HS-5 (cell line): ENCODE measurements at places on chromosomes 5 and 9.

DNA sequence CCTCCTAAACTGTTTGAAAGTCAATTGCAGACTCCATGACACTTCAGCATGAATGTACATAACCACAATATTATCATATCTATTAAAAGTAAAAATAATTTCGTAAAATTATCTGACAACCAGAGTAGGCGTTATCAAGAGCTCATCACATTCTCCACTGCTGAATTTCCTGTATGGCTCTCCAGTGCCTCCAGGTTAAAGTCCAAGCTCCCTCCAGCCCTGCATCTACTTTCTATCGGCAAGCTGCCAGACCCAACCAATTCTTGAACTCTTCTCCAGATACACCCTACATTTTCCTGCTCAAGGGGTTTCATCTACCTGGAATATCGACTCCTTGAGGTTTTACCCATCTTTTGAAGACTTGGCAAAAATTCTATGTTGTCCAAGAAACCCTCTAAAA lies 74.5 kb upstream of the TBC1D2 start:
- no peak for DNase-seq

DNA sequence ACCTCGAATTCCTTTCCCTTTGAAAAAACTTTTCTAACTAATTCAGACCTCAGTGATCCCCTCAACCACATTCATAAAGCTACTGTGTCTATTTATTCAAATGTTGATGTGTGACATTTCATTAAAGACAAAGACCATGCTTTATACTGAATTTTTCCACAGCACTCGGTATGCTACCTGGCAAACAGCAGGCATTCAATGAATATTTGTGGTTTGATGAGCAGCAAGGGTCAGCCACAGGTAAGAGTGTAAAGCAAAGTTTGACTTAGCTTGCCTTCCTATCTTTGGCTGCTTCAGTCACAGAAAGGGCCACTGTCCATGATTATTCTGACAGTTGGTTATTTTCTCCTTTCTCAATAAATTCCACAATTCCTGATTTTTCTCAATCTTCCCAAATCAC lies 5.1 kb upstream of the CDC42SE2 start:
- DNase-seq, result no peak

DNA sequence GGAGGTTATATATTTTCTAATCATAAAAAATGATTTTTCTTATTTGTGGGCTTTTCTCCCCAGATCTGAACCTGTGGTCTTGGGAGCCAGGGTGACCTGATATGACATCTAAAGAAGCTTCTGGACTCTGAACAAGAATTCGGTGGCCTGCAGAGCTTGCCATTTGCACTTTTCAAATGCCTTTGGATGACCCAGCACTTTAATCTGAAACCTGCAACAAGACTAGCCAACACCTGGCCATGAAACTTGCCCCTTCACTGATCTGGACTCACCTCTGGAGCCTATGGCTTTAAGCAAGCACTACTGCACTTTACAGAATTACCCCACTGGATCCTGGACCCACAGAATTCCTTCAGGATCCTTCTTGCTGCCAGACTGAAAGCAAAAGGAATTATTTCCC lies 59.0 kb upstream of the RIC1 start:
- DNase-seq, result no peak

DNA sequence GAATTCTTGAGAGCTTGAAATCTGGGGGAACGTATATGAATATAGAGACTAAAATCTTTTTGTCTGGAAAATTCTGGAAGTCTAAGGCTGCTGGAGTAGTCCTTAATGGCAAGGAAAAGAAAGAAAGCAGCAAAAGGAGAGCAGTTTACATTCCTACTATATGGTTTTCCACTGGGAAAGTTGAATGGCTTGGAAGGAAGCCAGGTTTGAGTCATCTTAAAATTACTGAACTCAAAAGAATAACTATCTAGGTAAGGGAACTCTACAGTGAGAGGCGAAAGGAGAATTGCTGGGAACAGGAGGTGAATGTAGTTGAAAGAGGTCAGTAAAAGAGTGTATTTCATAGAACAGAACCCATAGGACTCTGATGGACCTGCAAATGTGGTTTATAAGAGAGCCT lies 258.1 kb upstream of the EDIL3 start:
- DNase-seq, result peak; percentile 29

DNA sequence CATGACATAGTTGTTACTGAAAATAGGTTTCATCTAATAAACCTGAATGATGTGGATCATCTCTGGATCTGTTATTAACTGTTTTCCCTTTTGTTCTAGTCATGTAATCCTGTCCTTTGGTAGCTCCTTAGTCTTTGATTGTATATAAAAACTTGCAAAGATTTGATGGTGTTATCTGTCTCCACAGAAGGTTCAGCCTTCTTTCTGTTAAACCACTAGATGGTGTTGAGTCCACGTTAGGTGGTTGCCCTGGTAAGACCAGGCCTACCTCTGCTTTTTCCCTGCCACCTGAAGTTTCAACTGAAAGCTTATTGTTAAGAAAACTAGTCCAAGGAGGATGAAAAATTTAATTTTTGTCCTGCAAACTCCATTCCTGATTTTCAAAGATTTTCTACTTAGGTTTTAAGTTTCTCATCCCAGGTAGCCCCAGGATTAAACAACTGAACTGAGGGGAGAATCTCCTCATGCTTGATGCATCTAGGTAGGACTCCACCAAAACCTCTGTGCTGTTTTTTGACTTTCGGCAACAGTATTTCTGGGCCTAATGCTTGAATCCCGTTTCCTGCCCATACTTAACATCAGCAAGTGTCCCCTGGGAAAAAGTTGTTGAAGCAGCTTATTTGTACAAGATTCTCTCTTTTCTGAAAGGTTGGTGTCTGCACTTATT lies 68.5 kb downstream of the RICTOR start:
- no peak for DNase-seq

DNA sequence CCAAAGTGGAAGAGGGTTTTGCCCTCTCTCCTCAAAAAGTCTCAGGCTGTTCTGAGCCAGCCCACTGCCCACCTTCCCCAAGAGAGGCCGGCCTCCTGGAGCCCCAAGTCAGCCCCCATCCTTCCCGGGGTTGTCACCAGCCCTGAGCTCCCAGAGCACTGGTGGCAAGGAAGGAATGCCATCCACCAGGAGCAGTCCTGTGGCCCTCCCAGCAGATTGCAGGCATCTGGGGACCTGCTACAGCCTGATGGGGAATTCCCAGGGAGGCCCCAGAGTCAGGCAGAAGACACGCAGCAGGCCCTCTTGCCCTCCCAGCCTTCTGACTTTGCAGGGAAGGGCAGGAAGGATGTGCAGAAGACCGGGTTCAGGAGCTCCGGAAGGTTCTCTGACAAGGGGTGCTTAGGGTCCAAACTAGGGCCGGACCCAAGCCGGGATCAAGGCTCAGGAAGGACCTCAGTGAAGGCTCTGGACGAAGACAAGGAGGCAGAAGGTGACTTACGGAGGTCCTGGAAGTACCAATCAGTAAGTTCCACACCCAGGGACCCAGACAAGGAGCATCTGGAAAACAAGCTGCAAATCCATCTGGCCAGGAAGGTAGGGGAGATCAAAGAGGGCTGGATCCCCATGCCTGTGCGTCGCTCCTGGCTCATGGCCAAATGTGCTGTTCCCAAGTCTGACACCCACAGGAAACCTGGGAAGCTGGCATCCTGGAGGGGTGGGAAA lies 3.7 kb downstream of the SPATA31E1 start:
- no peak for DNase-seq

DNA sequence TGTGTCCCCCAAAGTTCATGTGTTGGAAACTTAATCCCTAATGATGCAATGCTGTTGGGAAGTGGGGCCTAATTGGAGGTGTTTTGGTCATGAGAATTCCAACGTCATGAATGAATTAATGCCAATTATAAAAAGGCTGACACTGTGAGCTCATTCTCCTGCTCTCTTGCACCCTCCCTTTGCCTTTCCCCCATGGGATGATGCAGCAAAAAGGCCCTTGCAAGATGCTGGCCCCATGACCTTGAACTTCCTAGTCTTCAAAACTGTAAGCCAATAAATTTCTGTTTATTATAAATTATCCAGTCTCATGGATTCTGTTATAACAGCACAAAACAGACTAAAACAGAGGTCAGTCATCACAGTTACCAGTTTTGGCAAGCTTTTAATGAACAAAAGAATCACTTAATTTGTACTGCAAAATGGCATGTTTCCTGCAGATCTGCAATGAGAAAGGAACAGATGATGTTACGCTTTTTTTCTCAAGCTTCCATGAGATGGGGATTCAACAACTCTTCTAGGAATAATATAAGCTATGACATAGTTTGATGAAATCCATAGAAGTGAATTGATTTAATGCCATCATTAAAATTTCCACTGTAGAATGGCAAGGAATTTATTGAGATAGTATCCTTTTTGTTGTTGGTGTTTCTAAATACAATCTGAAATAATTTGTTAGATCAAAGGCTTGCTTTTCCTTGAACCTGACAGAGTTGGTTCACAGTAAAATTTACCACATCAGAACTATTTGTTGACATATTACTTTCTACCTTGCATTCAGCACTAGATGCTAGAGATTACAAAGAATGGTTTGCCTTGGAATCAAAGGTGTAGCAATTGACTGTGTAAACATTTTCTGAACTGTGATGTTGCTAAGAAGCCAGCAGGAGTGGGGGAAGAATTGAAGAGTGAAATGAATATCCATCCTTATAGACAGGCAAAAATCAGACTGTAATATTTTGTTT lies 29.3 kb upstream of the RFK start:
- DNase-seq, result no peak

GRCh38 chr5:148060881-148061280 lies 2.9 kb upstream of the SPINK5 start:
- no peak for DNase-seq

DNA sequence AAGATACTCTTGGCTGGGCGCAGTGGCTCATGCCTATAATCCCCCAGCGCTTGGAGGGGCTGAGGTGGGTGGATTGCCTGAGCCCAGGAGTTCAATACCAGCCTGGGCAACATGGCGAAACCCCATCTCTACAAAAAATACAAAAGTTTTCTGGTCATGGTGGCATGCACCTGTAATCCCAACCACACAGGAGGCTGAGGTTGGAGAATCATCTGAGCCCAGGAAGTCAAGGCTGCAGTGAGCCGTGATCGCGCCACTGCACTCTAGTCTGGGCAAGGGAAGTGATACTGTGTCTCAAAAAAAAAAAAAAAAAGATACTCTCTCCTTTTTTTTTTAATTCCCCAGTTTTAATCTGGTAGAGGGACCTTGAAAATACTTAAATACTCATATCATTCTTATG lies 15.0 kb downstream of the ANKRD33B start:
- DNase-seq, result no peak

- no peak for DNase-seq
These were observed 1045.3 kb upstream of the ARRDC3 start for GRCh38 chr5:92428415-92428814.

GRCh38 chr5:153147891-153148623 lies 342.4 kb upstream of the GRIA1 start:
- DNase-seq, result no peak

DNA sequence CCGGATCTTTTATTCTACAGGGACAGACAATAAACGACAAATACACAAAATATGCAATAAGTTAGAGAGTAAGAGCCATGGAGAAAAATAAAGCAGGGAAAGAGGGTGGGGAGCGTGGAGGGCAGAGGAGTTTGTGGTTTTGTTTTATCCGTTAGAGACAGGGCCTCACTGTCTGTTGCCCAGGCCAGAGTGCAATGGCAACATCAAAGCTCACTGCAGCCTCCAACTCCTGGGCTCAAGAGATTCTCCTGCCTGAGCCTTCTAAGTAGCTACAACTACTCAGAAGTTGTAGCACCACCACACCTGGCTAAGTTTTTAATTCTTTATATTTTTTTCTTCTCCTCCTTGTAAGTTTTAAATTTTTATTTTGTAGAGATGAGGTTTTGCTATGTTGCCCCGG lies 54.5 kb upstream of the CTNNA1 start:
- DNase-seq, result no peak

DNA sequence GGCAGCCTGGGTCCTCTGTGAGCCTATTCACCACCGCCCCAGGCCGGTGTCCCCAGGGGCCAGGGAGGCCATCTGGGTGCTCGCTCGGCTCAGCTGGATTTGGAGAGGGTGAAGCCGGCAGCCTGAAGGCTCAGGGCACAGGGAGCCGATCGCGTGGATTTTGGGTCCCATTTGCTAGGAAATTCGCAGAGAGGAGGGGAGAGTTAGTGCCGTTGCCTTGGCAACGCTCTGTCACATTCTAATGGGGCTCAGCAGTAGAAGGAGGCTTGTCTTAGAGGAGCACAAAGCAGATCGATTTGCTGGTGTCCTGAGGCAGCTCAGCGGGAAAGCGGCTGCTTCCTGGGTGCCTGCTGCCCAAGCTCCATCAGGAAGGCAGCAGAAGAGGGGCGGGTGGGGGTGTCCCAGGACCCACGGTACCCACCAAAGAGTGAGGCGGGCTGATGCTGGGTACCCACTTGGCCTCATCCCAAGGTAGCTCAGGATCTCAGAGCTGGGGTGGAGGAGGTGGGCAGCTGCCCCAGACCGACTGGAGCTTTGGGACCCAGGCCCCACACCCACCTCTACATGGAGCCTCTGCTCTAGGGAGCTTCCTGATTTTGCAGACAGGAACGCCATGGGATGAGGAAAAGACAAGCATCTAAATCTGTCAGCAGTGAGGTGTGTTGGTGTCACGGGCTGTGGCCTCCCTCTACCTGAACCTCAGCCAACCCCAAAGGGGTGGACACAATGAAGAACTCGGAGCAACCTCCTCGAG lies 17.1 kb upstream of the OLFM1 start:
- DNase-seq, result no peak

- DNase-seq, result no peak
These were observed 33.1 kb downstream of the APTX start for GRCh38 chr9:32968101-32969011.

GRCh38 chr5:179287631-179288030 lies 57.6 kb downstream of the ADAMTS2 start:
- DNase-seq, result no peak

- no peak for DNase-seq
These were observed 612 bp downstream of the UGT3A2 start for GRCh38 chr5:36066001-36066539.

GRCh38 chr5:2914981-2915484 lies 163.6 kb upstream of the IRX2 start:
- no peak for DNase-seq

DNA sequence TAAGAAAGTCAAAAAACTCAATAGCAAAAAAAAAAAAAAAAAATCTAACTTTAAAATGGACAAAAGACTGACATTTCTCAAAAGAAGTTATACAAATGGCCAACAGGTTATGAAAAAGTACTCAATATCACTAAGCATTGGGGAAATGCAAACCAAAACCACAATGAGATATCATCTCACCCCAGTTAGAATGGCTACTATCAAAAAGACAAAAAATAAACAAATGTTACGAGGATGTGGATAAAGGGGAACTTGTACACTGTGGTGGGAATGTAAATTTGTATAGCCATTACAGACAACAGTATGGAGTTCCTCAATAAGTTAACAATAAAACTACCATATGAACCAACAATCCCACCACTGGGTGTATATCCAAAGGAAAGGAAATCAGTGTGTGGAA lies 37.2 kb downstream of the ENC1 start:
- DNase-seq, result no peak

GRCh38 chr5:9231842-9232241 lies 314.0 kb downstream of the SEMA5A start:
- no peak for DNase-seq

DNA sequence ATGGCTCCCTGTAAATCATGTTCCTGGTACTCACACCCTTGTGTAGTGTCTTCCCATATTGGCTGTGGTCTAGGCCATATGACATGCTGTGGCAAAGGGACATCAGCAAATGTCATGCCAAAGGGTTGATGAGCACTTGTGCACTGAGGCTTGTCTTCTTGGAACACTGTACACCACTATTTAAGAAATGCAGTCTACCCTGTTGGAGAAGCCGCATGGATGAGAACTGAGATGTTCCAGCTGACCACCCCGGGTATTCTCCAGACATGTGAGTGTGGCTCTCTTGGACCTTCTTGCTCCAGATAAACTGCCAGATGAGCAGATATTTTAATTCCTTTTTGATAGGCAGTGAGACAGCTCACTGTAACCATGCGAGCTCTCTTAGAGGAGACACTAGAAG lies 20.5 kb upstream of the NPR3 start:
- no peak for DNase-seq
